Thymus (tissue), 14 donors: ENCODE measurements at places on chromosomes 11 and 22.
A peak's percentile ranks its signal among the peaks of the same experiment; 100 is the strongest.

DNA sequence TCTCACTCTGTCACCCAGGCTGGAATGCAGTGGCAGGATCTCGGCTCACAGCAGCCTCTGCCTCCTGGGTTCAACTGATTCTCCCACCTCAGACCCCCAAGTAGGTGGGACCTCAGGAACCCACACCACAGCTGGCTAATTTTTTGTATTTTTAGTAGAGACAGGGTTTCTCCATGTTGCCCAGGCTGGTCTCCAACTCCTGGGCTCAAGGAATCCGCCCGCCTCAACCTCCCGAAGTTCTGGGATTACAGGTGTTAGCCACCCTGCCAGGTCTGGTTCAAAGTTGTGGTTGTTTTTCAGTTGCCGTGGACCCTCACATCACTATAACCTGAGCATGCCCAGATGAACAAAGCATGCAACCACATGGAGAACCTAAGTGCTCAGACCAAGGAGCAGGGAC lies 13.0 kb upstream of the RAB39A start:
- no peak overlapping the region for H3K4me3 ChIP-seq
- no peak for DNase-seq
- no peak overlapping the region for H3K27ac ChIP-seq
- no peaks in the 10 kb centered on the region for H3K27me3 ChIP-seq
- H3K4me1 ChIP-seq: no peaks in the 10 kb centered on the region

GRCh38 chr11:44983786-44984185 lies 33.1 kb upstream of the TP53I11 start:
- no peaks in the 10 kb centered on the region for H3K36me3 ChIP-seq
- DNase-seq: no peak
- no peak overlapping the region for H3K27ac ChIP-seq
- no peaks in the 10 kb centered on the region for H3K27me3 ChIP-seq
- H3K4me1 ChIP-seq: peaks cover 26% of the 10 kb centered on the region

GRCh38 chr11:133753150-133753549 lies 92.2 kb downstream of the SPATA19 start:
- H3K27me3 ChIP-seq: no peaks in the 10 kb centered on the region
- H3K36me3 ChIP-seq: no peaks in the 10 kb centered on the region
- no peak overlapping the region for H3K27ac ChIP-seq
- no peak for DNase-seq
- no peak overlapping the region for H3K4me3 ChIP-seq

DNA sequence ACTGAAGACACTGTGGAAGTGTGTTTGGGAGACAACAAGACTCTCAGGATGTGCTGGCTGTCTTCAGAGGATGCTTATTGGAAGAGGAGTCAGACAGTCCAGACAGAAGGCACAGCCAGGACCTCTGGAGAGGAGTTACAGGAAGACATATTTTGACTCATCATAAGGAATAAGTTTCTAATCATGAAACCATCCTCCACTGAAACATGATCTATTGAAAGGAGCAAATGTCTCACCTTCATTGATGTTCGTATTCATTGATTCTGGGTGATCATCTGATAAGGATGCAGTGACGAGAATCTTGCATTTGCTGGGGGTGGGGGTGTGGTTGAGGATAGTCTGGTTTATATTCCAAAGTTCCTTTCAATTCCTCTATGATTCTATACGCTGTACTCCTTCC lies 2.5 kb upstream of the CXCR5 start:
- no peaks in the 10 kb centered on the region for H3K27me3 ChIP-seq
- no peak overlapping the region for H3K27ac ChIP-seq
- no peak overlapping the region for H3K4me3 ChIP-seq
- peaks cover 55% of the 10 kb centered on the region for H3K4me1 ChIP-seq
- no peak for DNase-seq
- H3K36me3 ChIP-seq: no peaks in the 10 kb centered on the region

DNA sequence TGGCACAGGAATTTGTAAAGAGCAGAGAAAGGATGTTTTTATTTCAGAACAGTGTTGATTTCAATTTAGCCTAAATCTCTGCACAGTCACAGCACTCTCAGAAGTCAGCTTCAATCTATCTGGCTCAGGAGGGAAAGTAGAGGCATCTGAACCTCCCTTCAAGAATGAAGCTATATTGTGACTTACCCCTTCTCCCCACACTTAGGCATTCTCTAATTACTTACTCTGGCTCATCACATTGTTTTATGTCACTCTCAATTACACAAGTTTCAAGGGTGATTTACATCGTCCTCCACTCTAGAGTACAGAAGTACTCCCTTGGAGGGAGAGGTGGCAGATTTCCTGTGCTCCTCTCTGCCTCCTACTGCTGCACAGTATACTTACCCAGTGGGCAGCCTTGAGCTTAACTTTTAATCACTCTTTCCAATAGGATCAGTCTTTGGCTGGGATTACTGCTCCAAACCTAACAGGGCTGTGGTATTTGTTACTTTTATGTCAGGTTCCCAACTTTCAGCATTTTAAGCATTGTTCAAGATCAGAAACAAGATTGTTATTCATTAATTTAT lies 211.4 kb downstream of the AASDHPPT start:
- H3K4me1 ChIP-seq: no peaks in the 10 kb centered on the region
- no peaks in the 10 kb centered on the region for H3K36me3 ChIP-seq

- H3K36me3 ChIP-seq: no peaks in the 10 kb centered on the region
- peaks cover 12% of the 10 kb centered on the region for H3K4me1 ChIP-seq
- H3K4me3 ChIP-seq: no peak overlapping the region
- peak overlapping the region; percentile 32 for H3K27ac ChIP-seq
- H3K27me3 ChIP-seq: peaks cover 25% of the 10 kb centered on the region
- peak; percentile 13 for DNase-seq
Measured at GRCh38 chr11:8068605-8069221, 12.3 kb upstream of the TUB start.

DNA sequence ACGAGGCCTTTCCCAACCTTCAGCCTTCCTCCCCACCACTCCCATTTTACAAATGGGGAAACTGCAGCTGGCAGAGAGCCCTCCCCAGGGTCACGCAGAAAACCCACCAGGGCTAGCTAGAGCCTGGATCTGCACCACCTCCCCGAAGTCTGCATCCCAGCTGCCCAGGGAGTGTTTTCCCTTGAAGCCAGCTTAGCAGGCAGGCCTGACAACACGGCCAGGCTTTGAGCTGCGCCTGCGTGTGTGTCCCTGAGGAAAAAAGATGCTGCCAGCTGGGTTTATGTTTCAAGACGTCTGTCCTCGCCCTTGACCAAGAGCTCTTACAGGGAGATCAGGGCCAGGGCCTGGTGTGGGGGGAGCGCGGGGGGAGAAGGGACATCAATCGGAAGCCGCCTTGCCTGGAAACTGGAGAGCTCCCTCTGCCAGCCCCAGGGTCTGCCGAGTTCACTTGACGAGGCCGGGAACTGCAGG lies 20.3 kb downstream of the WNT11 start:
- no peak for DNase-seq
- H3K27me3 ChIP-seq: no peaks in the 10 kb centered on the region
- H3K4me3 ChIP-seq: no peak overlapping the region
- no peaks in the 10 kb centered on the region for H3K36me3 ChIP-seq

DNA sequence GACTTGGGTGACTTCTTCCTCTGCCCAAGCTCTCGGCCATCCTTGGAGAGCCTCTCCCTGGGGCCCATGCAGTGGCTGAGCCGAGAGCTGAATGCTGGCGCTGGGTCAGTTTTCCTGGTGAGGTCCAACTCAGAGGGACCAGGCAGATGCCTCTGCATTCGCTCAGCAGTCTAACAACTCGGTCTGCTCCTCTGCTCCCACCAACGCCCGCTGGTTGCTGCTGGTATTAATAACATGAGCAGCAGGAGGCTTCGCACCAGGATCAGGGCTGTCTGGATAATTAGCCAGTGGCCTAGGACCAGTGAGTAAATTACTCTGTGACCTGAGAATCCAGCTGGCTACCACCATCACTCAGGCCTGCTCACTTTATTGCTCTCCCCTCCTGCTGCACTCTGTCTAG lies 77.7 kb upstream of the FAM181B start:
- no peaks in the 10 kb centered on the region for H3K27me3 ChIP-seq
- H3K36me3 ChIP-seq: no peaks in the 10 kb centered on the region
- no peak for DNase-seq
- no peak overlapping the region for H3K4me3 ChIP-seq

GRCh38 chr11:10205928-10206327 lies 88.1 kb downstream of the SBF2 start:
- H3K4me1 ChIP-seq: no peaks in the 10 kb centered on the region
- no peak overlapping the region for H3K27ac ChIP-seq
- no peaks in the 10 kb centered on the region for H3K27me3 ChIP-seq
- no peak overlapping the region for H3K4me3 ChIP-seq
- DNase-seq: no peak
- no peaks in the 10 kb centered on the region for H3K36me3 ChIP-seq

GRCh38 chr11:78868563-78868962 lies 293.9 kb upstream of the NARS2 start:
- no peak for DNase-seq
- H3K36me3 ChIP-seq: no peaks in the 10 kb centered on the region
- H3K4me3 ChIP-seq: no peak overlapping the region
- no peak overlapping the region for H3K27ac ChIP-seq
- H3K27me3 ChIP-seq: no peaks in the 10 kb centered on the region
- H3K4me1 ChIP-seq: no peaks in the 10 kb centered on the region

DNA sequence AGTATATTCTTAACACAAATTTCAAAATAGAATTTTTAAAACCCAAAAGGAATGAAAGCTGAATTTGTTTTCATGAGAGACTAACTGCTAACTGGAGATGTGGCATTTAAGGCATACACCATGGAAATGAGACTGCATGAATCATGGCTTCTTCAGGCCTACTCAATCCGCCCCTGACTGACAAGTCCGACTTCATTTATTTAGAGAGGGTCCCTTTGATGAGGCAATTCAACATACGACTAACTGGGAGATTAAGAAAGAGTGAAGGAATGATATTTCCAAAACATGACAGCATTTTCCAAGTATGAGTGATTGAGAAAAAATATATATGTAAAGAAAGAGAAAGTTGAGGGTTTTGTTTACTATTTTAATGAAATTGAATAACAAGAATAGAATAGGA lies 720.1 kb downstream of the DLG2 start:
- no peak for DNase-seq
- H3K36me3 ChIP-seq: no peaks in the 10 kb centered on the region
- H3K27ac ChIP-seq: no peak overlapping the region
- H3K27me3 ChIP-seq: no peaks in the 10 kb centered on the region
- no peaks in the 10 kb centered on the region for H3K4me1 ChIP-seq

- no peak for DNase-seq
- H3K4me1 ChIP-seq: peaks cover 4% of the 10 kb centered on the region
- no peaks in the 10 kb centered on the region for H3K27me3 ChIP-seq
- no peaks in the 10 kb centered on the region for H3K36me3 ChIP-seq
- H3K27ac ChIP-seq: no peak overlapping the region
Measured at GRCh38 chr22:19126309-19127273, 4.4 kb upstream of the DGCR2 start.

DNA sequence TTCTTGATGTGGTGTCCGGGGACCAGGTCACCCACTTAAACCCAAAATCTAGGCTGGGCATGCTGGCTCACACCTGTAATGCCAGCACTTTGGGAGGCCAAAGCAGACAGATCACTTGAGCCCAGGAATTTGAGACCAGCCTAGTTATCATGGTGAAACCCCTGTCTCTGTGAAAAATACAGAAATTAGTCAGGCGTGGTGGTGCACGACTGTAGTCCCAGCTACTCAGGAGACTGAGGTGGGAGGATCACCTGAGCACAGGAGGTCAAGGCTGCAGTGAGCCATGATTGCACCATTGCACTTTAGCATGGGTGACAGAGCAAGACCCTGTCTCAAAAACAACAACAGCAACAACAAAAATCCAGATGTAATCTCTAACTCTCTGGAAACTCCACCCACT lies 30.3 kb upstream of the FJX1 start:
- H3K27ac ChIP-seq: no peak overlapping the region
- no peaks in the 10 kb centered on the region for H3K36me3 ChIP-seq
- DNase-seq: no peak
- H3K4me1 ChIP-seq: no peaks in the 10 kb centered on the region
- H3K4me3 ChIP-seq: no peak overlapping the region
- H3K27me3 ChIP-seq: no peaks in the 10 kb centered on the region

DNA sequence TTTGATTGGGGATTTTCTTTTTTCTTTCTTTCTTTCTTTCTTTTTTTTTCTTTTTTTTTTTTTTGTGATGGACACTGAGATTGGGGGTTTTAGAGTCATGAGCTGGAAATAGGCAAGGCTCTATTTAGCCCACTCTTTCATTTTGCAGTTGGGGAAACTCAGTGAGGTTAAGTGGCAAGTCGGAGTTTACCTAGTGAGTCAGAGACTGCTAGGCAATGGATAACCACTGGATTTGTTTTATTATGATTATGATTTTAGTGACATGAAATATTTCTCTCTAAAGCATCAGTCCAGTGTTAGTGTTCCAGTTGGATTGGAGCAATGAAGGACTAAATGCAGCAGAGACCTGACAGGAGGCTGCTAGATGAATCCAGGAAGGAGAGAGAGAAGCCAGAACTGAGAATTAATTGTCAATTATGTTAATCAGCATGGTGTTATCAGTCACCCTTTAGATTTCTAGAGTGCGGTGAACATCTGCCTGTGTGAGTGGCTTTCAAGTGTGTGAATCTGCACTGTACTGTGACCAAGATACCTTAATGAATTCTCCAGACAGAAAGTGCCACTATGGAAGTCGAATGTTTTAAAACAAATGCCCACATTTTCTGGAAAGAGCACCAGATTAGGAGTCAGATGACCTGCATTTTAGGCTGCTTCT lies 10.9 kb downstream of the BMAL1 start:
- H3K4me1 ChIP-seq: no peaks in the 10 kb centered on the region
- H3K27me3 ChIP-seq: no peaks in the 10 kb centered on the region
- no peak overlapping the region for H3K27ac ChIP-seq
- H3K36me3 ChIP-seq: no peaks in the 10 kb centered on the region
- DNase-seq: no peak
